ENCODE measurements at places on chromosomes 16 and 17.

GRCh38 chr17:15289285-15290183 lies 24.4 kb upstream of the PMP22 start:
- no peaks in the 10 kb centered on the region for H3K4me1 ChIP-seq
- H3K27ac ChIP-seq = no peak overlapping the region
- peaks cover 65% of the 10 kb centered on the region for H3K27me3 ChIP-seq
- DNase-seq = no peak

DNA sequence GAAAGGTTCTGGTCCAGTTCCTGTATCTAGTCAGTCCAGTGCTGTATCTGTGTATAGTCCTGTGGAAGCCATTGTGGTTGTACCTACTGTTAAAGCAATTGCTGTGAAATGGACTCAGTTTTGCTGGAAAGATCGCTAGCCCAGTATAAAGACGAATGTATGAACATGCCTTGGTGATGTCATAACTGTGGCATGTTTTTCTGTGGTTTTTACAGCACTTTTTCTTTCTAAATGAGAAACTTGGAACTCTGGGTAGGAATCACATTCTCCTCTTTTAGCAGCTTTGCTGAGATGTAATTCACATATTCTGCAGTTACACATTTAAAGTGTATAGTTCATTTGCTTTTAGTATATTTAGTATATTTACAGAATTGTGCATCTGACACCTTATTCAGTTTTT lies 58.1 kb downstream of the MAP2K4 start:
- no peak overlapping the region for H3K4me3 ChIP-seq
- peaks cover 86% of the 10 kb centered on the region for H3K36me3 ChIP-seq
- H3K27me3 ChIP-seq = no peaks in the 10 kb centered on the region
- H3K27ac ChIP-seq = no peak overlapping the region
- H3K4me1 ChIP-seq = peaks cover 12% of the 10 kb centered on the region

DNA sequence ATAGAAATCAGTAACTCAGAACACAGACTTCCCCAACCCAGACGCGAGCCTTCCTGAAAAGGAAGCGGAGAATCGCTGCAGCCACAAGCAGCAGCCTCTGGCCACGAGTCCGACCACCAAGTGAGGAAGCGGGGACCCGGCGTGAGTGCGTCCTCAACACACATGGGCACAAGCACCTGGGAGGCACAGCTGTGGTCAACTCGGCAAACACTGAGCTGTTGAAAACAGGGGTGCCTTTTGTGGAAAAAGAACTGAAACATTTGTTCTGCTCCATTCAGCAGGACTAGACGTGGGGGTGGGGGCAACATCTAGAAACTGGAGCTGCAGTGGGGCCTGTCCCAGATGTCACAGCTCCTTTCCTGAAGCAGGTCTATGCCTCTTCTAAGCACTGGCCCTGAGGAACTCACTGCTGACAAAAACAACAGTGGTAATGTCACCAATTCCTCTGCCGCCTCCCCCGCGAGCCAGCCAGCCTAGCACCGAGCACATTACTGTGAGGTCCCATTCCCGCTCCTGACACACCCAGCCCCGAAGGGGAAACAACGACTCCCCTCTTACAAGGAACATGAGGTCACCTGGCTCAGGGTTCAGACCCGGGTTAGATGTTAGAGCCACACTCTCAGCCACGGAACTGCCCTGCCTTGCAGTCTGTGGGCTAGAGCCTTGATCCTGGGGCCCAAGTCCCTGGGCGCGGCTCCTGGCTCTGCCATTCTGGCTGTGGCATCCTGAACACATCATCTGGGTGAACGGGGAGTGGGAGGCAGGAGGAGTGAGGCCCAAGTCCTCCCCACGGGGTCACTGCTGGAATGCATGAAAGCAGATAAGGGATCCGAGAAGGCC lies 29.0 kb downstream of the KDM8 start:
- peaks cover 79% of the 10 kb centered on the region for H3K36me3 ChIP-seq
- no peaks in the 10 kb centered on the region for H3K27me3 ChIP-seq
- DNase-seq = peak; percentile 68
- peak overlapping the region; percentile 69 for H3K4me3 ChIP-seq
- peaks cover 82% of the 10 kb centered on the region for H3K4me1 ChIP-seq

- H3K4me1 ChIP-seq = no peaks in the 10 kb centered on the region
- H3K36me3 ChIP-seq = no peaks in the 10 kb centered on the region
- H3K27ac ChIP-seq = no peak overlapping the region
- no peaks in the 10 kb centered on the region for H3K27me3 ChIP-seq
Measured at GRCh38 chr17:78568494-78569115, 8.6 kb downstream of the DNAH17 start.

Measured in activated T-cell treated with anti-CD3 and anti-CD28 coated beads, Interleukin-2, amount 50 U/mL, for 24 hours (primary cell).